ENCODE measurements at places on chromosomes 16 and 17.
A peak's percentile ranks its signal among the peaks of the same experiment; 100 is the strongest.

DNA sequence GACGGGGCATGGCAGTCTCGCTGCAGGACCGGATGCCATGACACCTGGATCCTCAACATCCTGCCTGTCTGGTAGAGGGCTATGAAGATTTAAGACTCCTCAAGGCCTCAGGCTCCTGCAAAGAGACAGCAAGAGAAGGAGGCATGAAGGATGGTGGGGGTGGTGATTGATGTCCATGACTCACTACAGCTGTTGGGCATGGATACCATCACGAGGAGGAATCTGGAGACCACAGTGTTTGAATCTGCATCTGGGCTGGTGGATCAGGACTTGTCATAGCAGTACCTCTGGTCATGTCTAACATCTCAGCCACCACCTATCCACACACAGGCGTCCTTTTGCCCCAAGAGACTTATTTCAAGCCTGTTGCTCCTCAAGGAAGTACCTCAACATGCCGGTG, 50.2 kb upstream of the WSCD1 start:
- no peak for DNase-seq

- DNase-seq = no peak
Observed at GRCh38 chr17:52025236-52025635, 133.3 kb downstream of the CA10 start.

- no peak for DNase-seq
Observed at GRCh38 chr17:70776441-70776840, 607.1 kb downstream of the KCNJ2 start.

DNA sequence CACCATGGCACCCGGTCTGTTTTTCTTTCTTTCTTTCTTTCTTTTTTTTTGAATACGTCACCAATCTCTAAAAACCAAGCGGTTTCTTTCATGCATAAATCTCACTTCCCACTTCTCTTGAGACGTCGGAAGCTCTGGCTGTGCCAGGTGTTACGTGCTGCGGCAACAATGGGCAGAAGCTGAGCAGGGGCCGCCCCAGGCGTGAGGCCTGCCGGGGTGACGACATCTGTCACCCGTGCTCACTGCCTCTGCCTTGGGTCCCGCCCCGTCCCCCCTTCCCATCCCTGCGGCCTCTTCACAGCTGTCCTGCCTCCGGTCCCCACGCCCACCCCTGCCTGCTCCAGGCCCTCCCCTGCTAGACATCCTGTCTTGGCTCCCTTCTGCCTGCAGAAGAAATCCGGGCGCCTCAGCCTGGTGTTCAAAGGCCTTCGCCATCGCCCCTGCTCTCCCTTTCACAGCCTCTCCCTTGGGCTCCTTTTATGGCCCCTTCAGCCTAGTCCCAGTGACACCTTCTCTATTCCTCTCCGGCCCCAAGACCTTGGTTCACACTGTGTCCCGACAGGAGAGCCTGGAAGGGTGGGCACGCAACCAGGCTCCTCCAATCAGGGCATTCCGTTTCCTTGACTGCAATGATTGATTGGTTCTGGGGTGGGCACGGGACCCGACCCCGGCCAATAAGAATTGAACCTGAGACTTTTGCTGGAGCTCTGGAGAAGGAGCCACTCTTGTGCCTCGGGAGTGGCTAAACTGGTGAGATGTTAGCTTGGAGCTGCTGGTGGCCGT, 4.8 kb downstream of the P2RX1 start:
- DNase-seq = peak; percentile 88

DNA sequence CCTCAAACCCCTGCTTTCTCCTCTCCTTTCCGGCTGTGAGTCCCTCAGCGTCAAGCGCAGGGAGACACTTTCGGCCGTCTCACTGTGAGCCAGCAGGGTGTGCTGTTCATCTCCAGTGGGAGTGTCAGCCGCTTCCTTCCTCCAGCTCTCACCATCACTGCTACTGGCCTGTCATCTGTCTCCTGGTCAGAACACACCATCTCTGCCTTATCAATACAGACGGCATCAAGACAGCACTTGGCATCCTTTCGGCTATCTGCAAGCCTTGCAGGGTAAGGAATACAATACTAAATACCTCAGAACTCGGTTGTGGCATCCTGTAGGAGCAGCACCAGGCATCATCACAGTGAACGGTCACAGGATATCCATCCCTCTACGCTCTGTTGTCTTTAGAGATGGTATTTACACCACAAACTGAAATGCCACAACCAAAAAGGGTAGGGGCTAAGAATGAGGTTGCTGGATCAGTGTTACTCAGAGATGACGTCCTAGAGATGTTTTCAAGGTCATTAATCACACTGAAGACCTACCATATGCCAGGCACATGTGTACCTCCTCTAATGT, 20.7 kb upstream of the CMTM4 start:
- peak; percentile 72 for DNase-seq

DNA sequence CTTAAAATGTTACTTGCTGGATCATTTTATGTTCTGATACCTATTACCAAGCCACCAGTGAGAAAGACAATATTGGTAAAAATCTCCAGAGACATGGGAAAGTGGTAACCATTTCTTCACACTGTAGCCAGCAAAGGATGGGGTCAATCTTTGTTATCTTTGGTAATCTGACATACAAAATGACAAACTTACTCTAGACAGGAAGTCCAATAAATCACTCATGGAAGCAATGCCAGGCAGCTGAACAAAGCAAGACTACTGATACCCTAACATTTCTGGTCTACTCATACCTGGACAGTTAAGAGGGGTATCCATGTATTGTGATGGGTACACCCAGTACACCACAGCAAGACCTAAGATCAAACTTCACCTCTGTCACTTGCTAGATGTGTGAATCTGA, 19.0 kb downstream of the GRB2 start:
- peak; percentile 25 for DNase-seq

- DNase-seq = no peak
Observed at GRCh38 chr16:78869492-78869891, 731.0 kb downstream of the MAF start.

DNA sequence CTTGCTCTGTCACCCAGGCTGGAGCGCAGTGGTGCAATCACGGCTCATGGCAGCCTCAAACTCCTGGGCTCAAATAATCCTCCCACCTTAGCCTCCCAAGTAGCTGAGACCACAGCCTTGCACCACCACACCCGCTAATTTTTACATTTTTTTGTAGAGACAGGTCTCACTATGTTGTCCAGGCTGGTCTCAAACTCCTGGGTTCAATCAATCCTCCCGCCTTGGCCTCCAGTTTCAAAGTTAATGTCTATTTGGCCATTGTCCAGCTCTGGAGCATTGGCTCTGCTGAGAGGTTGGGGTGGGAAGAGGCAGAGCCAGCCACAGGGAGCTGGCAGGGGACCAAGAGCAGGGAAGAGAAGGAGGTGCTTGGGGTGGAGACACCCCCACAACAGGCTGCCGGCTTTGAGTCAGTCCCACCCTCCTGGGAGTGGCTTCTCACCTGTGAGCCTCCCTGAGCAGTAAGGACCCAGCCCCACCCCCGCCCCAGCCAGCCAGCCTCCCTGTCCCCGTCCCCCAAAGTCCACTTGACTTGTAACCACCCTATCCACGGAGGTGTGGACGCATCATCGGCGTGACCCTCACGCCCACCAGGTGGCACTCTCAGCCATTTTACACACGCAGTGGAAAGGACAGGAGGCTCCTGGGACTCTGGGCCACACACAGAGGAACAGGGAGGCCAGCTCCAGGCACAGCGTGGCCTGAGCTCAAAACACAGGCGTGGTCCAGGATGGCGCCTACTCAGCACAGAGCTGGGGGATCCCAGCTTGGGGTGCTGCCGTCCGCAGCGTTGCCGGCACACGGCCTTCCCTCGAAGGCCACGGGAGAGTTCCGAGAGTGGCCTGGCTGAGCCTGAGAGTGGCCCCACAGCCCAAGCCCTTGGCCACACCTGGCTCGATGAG, 22.8 kb upstream of the PVALEF start:
- peak; percentile 88 for DNase-seq

- peak; percentile 41 for DNase-seq
Observed at GRCh38 chr17:4724650-4725049, 6.6 kb upstream of the MED11 start.

DNA sequence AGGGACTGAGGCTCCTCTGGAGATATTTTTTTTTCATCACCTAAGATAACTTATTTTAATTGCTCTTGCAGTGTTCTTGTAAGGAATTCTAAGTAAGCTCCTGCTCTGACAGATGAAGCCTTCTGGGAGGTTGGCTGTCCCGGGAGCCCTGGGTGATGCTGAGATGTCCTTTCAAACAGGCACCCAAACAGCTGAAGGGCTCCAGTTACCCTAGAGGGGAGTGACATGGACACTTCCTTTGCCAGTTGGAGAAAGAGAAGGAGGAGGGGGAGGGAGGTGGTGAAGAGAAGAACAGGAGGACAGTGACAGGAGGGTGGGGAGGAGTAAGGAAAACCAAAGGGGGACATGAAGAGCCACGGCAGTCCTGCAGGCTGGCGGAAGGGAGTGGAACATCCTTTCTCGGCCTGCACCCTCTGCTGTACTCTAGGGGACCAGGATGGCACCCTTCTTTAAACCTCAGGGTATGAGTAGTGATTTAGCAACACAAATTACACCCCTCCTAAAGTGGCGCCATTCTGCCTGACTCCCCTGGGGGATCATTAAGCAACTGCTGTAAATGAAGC, 51.8 kb downstream of the MYH3 start:
- no peak for DNase-seq

DNA sequence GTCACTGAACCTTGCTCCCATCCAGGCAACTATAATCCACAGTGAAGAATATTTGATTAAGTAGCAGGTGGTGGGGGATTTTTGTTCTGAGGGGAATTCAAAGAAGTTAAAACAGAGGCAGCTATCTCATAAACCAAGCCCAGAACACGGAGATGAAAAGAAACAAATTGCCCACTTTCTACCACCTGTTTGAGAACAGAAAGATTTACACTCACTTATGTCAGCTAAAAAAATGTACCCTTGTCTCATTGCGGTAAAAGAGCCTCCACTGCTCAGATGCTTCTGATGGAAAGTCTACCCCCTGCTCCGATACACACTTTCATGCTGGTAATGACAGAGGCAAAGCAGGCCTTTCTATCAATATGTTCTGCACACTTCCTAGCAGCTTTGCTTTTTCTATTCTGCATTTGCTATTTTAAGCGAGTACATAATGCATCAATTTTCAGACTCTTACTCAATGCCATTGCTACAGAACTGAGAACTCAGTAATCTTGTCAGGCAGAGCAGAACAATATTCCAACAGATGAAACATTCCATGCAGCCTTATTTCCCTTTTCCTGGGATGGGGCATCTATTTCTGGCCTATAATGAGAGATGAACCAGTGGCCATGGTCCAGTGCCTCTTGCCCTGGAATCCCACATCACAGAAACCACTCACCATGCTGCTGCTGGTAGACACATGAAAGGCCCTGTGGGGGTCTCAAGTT, 29.0 kb downstream of the CDK5R1 start:
- no peak for DNase-seq

DNA sequence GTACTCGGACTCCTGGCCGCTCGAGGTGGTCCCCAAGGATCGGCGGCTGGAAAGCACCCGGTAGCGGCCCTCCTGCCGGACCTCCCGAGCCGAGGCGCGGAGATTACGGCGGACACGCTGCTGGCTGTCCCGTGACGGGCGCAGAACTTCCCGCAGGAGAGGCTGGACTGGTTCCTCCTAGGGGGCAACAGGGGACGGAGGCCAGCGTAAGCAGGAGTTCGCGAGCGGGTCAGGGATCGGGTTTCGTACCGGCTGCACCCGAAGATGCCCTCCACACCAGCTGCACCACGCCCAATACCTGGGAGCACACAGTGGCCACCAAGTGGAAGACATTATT, 341 bp downstream of the SLC7A6OS start:
- DNase-seq = no peak

DNA sequence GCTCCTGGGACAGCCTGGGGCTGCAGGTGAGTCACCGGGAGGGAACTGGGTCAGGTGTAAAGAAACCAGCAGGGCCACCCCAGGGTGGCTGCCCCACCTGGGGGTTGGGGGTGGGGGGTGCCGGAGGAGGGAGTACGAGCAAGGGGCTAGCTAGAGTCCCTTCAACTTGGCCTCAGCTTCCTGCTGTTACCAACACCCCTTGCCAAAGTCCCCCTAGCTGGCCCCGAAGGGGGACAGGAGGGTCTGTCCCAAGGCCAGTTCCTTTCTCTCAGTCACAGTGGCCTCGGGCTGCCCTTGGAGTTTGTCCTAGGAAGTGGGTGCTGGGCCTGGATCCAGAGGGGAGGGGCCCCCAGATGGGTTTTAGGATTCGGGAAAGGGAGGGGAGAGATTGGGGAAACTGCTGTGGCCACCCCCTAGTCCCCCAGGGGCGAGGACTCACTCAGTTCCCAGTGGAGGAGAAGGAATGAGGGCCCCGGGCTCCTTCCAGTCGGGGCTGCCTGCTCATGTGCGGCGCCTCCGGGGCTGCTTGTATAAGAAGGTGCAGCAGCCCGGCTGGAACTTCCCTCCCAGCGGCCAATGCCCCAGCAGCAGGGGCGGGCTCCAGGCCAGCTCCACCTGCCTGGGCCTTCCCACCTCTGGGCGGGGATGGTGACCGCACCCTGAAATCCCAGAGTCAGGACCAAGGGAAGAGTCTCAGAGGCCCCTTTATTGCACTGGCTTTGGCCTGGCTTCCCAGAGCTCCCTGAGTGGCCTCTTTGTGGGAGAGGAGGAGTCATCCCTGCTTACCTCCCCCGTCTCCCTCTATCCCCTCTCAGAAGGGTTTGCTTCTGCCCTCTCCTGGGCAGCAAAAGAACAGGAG, 7.3 kb downstream of the ARHGAP27 start:
- DNase-seq = peak; percentile 79

GRCh38 chr17:82332669-82333278, 792 bp downstream of the SECTM1 start:
- DNase-seq = peak; percentile 65

- DNase-seq = no peak
Observed at GRCh38 chr16:23710008-23710407, 3.0 kb downstream of the ERN2 start.

- DNase-seq = no peak
Observed at GRCh38 chr16:1793578-1794220, at the start of gene IGFALS. Gene IGFALS, minus strand, starts transcription at chr16:1793705. Its CDS starts 53 bp downstream, at chr16:1793652.

DNA sequence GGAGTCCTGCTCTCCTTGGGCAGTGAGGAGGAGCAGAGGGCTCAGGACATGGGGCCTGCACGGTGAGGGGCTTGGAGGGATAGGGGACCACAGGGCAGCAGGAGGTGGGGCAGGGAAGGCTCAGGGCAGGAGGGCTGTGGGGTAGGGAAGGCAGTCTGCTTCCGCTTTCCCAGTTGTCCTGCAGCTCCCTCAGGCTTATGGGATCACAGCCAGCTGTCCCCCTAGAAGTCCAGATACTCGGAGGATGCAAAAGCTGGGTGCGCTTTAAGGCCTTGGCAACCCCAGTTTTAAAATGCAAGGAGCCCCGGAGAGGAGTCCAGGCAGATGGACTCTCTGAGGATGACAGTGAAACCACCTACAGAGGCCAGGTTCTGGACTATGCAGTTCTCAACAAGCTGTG, 299.1 kb upstream of the FOXF1 start:
- DNase-seq = no peak
